Smooth muscle cell of the umbilical artery (primary cell): ENCODE measurements at places on chromosomes 13 and 19. TPM values are rescaled to one million over a fixed set of nuclear protein-coding genes. Genes with fewer than 3 reads are reported as not detected.

The CAPN12 gene
- total RNA-seq = 0.30 and 0.46 TPM in 2 replicates

The SH2D3A gene
- total RNA-seq = not detected in 2 replicates

The IGFL2 gene
- total RNA-seq = 0.05 and 0.59 TPM in 2 replicates

The YJEFN3 gene
- 0.65 and 0.89 TPM in 2 replicates for total RNA-seq

The ZNF613 gene
- total RNA-seq = 8.0 and 8.4 TPM in 2 replicates

The COG3 gene
- total RNA-seq = 45.4 and 52.0 TPM in 2 replicates

The ZFP28 gene
- total RNA-seq = 9.5 and 14.3 TPM in 2 replicates

The CBY2 gene
- total RNA-seq = not detected in 2 replicates

The FARP1 gene
- total RNA-seq = 33.9 and 60.7 TPM in 2 replicates

The ANO8 gene
- total RNA-seq = 4.5 and 7.6 TPM in 2 replicates

The TLE2 gene
- total RNA-seq = 0.88 and 0.89 TPM in 2 replicates

The MBD3L3 gene
- total RNA-seq = not detected in 2 replicates

The MEDAG gene
- 5.0 and 35.9 TPM in 2 replicates for total RNA-seq

The ADPRHL1 gene
- total RNA-seq = 0.59 and 1.5 TPM in 2 replicates

The VASP gene
- total RNA-seq = 49.6 and 82.0 TPM in 2 replicates

The ADGRE2 gene
- total RNA-seq = under 0.01 and 0.32 TPM in 2 replicates

The IL17D gene
- total RNA-seq = 0.59 and 1.3 TPM in 2 replicates

The CYP4F8 gene
- not detected in 2 replicates for total RNA-seq

The WTIP gene
- total RNA-seq = 42.5 and 46.4 TPM in 2 replicates

The CEACAM4 gene
- not detected in 2 replicates for total RNA-seq

The UBXN6 gene
- 77.8 and 78.7 TPM in 2 replicates for total RNA-seq

The TLE5 gene
- 84.3 and 153 TPM in 2 replicates for total RNA-seq

The RASAL3 gene
- total RNA-seq = under 0.01 TPM in 1 of 2 replicates, not detected in the other

The APOC4 gene
- not detected in 2 replicates for total RNA-seq

The ZSCAN5C gene
- total RNA-seq = not detected in 2 replicates

The CYP2A7 gene
- total RNA-seq = not detected in 2 replicates

The SPRED3 gene
- 2.1 and 7.3 TPM in 2 replicates for total RNA-seq

The IRGQ gene
- total RNA-seq = 24.9 and 34.3 TPM in 2 replicates

The PAN3 gene
- 12.8 and 18.5 TPM in 2 replicates for total RNA-seq

The KIR2DL4 gene
- not detected in 2 replicates for total RNA-seq

The TMEM145 gene
- not detected in 2 replicates for total RNA-seq

The LRRC8E gene
- total RNA-seq = 5.9 TPM in 2 replicates

The KCNRG gene
- 5.2 and 7.4 TPM in 2 replicates for total RNA-seq

The ZNF525 gene
- 8.5 and 9.2 TPM in 2 replicates for total RNA-seq

The FAAP24 gene
- total RNA-seq = 0.89 and 1.3 TPM in 2 replicates

The CDC42EP5 gene
- 7.8 and 11.3 TPM in 2 replicates for total RNA-seq

The UBE2L5 gene
- 0.09 TPM in 1 of 2 replicates, not detected in the other for total RNA-seq

The PLK5 gene
- 0.14 TPM in 1 of 2 replicates, not detected in the other for total RNA-seq

The SLC7A1 gene
- total RNA-seq = 25.2 and 72.5 TPM in 2 replicates

The IGFL3 gene
- total RNA-seq = 0.55 and 2.4 TPM in 2 replicates

The MBD3L2B gene
- total RNA-seq = not detected in 2 replicates

The IRGC gene
- total RNA-seq = not detected in 2 replicates

The ONECUT3 gene
- total RNA-seq = not detected in 2 replicates

The TPM4 gene
- 896 and 1,573 TPM in 2 replicates for total RNA-seq

The HIPK4 gene
- under 0.01 and 0.14 TPM in 2 replicates for total RNA-seq

The GYS1 gene
- 47.5 and 55.9 TPM in 2 replicates for total RNA-seq

The KIR2DL3 gene
- total RNA-seq = not detected in 2 replicates

The FLT3LG gene
- 1.2 and 2.1 TPM in 2 replicates for total RNA-seq

The ATP11A gene
- 14.0 and 23.1 TPM in 2 replicates for total RNA-seq
